ENCODE measurements at places on chromosomes 13 and 19. TPM values are rescaled to one million over a fixed set of nuclear protein-coding genes. Genes with fewer than 3 reads are reported as not detected.

The SIGLEC8 gene
- not detected for total RNA-seq

The SELENOV gene
- not detected for total RNA-seq

The LILRA1 gene
- 0.21 TPM for total RNA-seq

The ZNF253 gene
- 10.3 TPM for total RNA-seq

The VSTM1 gene
- total RNA-seq: not detected

The SLC25A42 gene
- 24.1 TPM for total RNA-seq

The ZNF682 gene
- 3.6 TPM for total RNA-seq

The CEACAM5 gene
- total RNA-seq: not detected

The MBD3L2 gene
- not detected for total RNA-seq

The EML2 gene
- total RNA-seq: 51.2 TPM

The NLRP13 gene
- not detected for total RNA-seq

DNA sequence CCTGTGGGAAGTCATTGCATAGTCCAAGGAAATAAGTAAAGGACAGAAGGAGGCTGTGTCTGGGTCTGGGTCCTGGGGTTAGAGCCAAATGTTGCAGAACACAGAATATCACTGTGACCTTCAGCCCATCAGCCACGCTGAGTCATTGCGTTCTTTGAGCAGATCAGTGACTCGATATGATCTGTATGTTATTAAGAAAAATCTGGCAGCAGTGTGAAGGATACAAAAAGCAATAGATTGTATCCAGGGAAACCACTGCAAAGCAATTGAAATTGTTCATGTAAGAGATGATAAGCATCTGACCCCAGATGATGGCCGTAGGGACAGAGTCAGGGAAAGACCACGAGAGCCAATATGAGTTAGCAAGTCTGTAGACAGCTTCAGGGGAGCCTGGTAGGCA is 1575.1 kb upstream of the SLC10A2 start:
- DNase-seq: no peak

GRCh38 chr13:39379667-39380655 is 223.0 kb downstream of the LHFPL6 start:
- DNase-seq: no peak

DNA sequence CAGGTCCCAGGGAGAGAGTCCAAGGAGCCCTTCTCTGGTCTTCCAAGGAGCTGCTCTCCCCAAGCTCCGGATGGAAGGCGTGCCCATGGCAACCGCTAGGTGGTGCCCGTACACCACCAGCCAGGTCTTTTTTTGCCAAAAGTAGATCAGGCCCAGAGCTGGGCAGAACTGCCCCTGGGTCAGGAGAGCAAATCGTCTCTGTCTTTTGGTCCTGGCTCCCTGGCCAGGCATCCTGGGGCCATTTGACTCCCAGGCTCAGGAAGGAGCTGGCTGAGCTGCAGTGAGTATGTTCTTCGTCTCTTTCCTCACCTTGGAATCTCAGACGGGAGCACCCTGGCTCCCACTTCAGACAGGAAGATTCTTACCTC is 24.6 kb upstream of the BCL3 start:
- DNase-seq: peak; percentile 83

DNA sequence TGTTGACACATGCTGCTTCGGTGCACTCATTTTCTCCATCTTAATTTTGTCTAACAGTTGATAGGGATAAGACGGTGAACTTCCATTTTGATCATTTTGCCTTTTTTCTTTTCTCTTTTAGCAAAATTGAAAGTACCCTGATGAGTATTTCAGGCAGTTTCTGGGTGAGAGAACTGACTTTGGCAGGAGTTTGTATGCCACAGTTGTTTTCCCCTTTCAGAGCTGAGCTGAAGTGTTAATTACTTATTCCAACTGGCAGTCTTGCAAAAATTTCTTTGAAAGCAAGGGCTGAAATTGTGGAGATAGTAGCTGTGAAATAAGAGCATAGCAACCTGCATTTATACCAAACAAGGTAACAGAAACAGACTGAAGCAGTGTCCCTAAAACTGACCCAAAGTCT is 180.2 kb downstream of the SLITRK5 start:
- no peak for DNase-seq

DNA sequence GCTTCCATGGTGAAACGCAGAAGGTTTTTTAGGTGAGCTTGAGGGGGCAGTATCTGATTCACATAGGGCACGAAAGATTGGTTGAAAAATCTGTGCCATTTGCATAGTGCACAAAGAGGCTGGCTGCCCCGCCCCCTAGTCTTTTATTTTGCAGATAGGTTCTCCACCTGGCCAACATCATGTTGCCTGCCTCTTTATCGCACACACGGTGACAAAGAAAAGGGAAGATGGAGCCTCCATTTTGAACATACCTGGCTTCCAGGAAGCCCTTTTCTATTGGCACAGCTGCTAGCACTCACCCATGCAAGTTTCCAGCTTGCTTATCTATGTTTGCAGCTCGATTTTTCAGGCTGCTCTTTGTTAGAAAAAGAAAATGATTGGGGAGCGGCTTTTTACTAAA is 316.2 kb upstream of the KLHL1 start:
- no peak for DNase-seq

DNA sequence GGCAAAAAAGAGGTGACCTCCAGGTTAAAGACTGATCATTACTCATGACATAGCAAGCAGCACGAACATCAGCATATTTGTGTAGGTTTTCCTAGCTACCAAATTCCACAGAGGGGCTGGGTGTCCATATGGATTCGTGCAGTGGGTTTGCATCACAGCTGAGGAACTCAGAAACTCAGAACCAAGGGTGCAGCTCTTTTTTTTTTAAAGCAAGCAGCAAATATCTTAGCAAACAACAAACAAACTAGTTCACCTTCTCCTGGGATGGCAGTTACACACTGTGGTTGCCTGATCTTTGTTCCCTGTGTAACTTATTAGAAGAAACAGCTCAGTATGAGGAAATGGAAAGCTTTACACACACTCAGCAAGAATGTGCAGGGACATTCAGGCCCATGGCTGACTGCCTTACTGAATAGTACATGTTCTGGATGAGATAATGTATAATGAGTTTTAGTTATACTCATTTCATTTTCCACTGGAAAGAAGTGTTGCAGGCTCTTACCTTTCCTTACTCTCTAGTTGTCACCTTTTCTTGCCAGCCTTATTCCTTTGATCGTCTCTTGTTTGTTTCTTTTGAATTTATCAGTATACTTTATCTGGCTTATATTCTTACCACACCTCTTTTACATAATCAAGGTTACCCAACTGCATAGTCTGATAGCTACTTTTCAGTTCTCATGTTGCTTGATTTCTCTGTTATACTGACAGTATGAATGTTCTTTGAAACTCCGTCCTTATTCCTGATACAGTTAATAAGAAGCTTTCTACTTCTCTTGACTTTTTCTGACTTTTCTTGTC is 4.3 kb downstream of the NDFIP2 start:
- no peak for DNase-seq

- DNase-seq: no peak
Measured at GRCh38 chr19:1310853-1311180, 25.1 kb downstream of the EFNA2 start.

DNA sequence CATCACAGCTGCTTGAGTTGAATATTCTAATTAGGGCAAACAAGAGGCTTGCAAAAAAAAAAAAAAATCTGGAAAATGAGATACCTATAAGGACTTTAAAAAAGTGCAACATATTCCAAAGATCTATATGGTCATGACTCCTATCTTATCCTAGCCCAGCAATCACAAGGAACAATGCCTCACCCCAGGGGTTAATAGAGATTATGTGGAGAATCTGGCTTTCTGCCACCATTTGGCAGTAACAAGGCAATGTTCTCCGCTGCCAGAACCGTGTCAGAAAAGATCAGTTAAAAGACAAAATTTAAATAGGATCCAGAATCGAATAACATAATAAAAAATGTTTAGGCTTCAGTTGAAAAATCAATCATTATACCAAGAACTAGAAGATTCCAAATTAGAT is 1643.2 kb upstream of the PRR20A start:
- DNase-seq: no peak

DNA sequence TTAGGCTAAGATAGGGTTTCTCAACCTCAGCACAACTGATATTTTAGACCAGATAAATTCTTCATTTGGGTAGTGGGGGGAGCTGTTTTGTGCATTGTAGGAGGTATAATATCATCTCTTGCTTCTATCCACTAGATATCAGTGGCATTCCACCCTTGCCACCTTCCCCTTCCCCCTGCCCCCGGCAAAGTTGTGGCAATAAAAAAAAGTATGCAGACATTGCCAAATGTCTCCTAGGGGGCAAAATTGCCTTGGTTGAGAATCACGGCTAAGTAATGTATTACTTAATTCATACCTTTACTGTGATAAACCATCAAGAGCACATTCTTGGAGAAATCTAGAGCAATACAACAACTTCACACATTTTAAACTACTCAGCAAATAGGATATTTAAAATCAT is 51.4 kb downstream of the UBL3 start:
- no peak for DNase-seq

DNA sequence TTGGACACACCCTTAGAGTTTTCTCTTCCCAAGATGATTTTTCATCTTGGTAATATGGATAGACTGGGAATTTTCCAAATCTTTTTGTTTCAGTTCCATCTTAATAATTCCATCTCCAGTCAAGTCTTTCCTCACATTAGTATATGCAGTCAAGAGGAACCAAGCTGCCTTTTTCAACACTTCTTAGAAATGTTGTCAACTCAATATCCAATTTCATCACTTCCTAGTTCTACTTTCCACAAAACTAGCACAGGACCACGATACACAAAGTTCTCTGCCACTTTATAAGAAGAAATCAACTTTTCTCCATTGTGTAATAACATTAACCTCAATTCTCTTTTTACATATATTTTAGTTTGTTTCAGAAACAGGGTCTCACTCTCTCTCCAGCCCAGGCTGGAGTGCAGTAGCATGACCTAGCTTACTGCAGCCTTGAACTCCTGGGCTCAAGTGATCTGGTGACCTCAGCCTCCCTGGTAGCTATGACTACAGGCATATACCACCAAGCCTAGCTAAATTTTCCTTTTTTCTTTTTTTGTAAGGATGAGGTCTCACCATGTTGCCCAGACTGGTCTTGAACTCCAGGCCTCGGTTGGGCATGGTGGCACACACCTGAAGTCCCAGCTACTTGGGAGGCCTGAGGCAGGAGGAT is 15.5 kb downstream of the ZNF443 start:
- no peak for DNase-seq

DNA sequence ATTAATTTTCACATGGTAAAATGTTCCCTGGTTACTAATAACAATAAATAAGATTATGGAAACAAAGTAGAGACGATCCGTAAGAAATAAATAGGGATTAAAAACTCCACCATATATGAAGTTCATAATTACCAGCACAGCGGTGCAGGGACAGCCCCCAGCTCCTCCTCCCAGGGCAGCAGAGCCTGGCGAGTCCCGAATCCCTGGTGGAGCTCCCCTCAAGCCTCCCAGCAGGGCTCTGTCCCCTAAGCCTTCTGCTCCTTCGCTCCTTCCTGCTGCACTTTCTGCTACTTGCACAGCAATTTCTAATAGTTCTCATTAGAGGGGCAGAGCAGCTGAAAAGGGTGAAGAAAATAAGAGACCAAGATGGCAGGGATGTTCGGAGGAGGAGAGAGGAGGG is 43.6 kb downstream of the RASA3 start:
- no peak for DNase-seq

DNA sequence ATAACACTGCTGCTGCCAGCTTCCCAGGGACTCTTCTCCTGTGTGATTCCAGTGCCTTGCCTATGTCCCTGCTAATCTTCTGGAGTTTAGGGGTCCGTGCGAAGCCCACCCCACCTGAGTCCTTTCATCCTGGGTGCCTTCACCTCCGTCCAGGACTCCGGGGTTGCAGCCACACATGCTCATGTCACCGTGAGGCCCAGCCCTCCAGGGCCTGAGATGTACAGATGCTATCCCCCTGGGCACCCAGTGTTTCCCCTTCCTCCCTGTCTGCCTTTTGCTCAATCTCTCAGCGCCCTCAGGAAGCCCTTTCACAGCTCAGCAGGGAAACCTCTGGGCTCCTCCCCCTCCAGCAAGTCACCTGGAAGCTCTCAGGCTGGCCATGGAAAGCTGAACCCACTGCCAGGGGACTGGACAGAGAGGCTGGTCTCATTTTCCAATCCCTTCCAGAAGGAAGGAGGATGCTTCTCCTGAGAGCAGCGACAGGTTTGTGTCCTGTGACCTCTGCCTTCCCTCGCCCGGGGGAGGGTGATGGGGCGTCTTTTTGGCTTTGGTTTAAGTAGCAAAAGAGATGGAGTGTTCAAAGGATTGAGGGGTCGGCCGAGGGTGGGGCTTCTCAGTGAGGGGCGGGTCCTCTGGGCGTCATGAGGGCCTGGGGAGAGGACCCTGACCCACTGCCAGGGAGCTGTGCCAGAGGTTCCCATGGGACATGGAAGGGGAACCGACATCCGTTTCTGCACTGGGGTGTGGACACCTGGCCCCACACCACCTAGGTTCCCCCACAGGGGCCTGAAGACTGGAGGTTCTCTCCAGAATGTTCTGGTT is 30.8 kb upstream of the TFDP1 start:
- no peak for DNase-seq

- no peak for DNase-seq
Measured at GRCh38 chr13:90565985-90566713, 781.3 kb upstream of the MIR17HG start.

GRCh38 chr13:43031881-43032280 is 8.5 kb downstream of the DNAJC15 start:
- DNase-seq: no peak

GRCh38 chr19:16564842-16565241 is 7.4 kb downstream of the SLC35E1 start:
- no peak for DNase-seq

DNA sequence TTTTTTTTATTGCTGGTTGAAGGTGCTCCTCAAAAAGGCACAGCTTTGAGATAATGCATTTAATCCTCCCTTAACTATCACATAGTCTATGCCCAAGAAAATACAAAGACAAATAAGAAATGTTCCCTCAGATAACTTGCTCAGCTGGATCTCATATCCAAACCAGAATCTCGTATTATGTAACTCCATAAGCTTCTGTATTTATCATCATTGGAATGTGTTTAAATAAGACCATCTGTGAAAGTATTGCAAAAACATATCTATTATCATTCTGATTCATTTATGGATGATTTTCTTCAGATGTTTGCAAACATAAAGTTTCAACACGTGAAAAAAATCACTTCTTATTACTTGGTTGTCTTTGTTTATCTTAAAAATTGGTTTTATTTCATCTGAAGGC is 190.9 kb downstream of the IRS2 start:
- DNase-seq: no peak

DNA sequence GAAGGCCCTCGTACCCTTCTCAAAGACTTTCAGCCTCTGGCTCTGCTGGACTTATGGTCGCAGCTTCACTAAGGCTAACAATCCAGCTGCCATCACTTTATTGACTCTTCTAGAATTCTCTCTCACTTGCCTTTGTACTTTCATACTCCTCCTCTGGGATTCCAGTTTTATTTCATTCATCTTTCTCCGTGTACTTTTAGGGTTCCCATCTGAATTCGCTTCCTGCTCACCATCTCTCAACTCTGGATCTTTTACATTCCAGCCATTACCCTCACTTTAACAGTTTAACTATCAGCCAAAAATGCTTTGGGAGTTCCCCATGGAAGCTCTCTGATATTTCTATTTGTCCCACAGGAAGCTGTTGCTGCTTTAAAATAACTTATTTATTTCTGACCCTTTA is 149.3 kb upstream of the KL start:
- no peak for DNase-seq

GRCh38 chr19:47243364-47243775 is 12.4 kb upstream of the BBC3 start:
- DNase-seq: no peak

GRCh38 chr19:55348317-55349034 is 6.0 kb downstream of the COX6B2 start:
- no peak for DNase-seq

Data from heart right ventricle (tissue), 16 donors.